ENCODE measurements at places on chromosomes 2 and 18. TPM values are rescaled to one million over a fixed set of nuclear protein-coding genes. Genes with fewer than 3 reads are reported as not detected.

BZW1 gene
- 192 TPM for total RNA-seq

- H3K4me1 ChIP-seq = no peaks in the 10 kb centered on the region
- H3K36me3 ChIP-seq = no peaks in the 10 kb centered on the region
- DNase-seq = no peak
- no peaks in the 10 kb centered on the region for H3K27me3 ChIP-seq
- H3K4me3 ChIP-seq = no peak overlapping the region
Observed at GRCh38 chr18:52341103-52341432, 1.1 kb downstream of the DCC start.

AMER3 gene
- not detected for total RNA-seq

IL37 gene
- total RNA-seq = not detected

- H3K4me1 ChIP-seq = peaks cover 11% of the 10 kb centered on the region
- peak overlapping the region; percentile 77 for H3K4me3 ChIP-seq
- peak overlapping the region; percentile 85 for H3K27ac ChIP-seq
- peaks cover 1% of the 10 kb centered on the region for H3K36me3 ChIP-seq
- no peaks in the 10 kb centered on the region for H3K27me3 ChIP-seq
Observed at GRCh38 chr2:118013221-118013723, 598 bp downstream of the CCDC93 start.

DNA sequence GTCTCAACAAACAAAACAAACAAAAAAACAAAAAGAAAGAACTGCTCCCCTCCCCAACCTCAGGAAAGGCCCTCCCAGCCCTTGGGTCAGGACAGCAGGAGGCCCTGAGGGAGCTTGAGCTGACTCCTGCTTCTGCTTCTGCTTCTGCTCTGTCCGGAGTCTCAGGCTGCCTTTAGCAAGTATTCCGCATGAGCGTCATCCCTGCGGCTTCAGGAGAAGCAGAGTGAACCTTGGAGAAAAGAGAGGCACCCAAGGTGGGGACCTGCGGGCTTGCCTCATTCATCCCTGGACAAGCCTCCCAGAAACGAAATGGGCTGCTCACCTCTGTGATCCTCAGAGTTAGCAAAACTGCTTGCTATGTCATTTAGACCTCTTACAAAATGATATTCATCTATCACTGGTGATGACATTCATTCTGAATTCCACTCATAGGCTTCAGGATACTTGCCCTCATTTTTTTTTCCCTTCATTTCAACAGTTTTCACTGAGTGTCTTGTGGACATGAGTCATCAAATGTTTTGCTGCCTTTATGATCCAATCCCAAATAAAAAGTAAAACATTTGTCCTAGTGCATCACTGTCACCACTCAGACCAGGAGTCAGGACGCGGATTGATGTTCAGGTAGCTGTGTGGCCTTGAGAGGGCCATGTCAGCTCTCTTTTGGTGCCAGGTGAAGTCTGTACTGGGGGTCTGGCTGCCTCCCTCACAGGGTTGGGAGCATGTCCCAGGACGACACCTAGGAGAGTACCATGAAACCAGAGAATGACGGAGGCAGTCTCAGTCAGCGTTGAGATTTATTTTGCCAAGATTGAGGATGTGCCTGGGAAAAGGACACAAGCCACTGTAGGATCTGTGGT lies 51.7 kb downstream of the IMPA2 start:
- no peaks in the 10 kb centered on the region for H3K27me3 ChIP-seq
- H3K36me3 ChIP-seq = peaks cover 4% of the 10 kb centered on the region
- H3K4me3 ChIP-seq = no peak overlapping the region
- peak overlapping the region; percentile 72 for H3K27ac ChIP-seq
- peaks cover 29% of the 10 kb centered on the region for H3K4me1 ChIP-seq

GRCh38 chr2:132651115-132652045 lies 18.6 kb downstream of the LYPD1 start:
- no peaks in the 10 kb centered on the region for H3K27me3 ChIP-seq
- H3K4me3 ChIP-seq = no peak overlapping the region
- no peak overlapping the region for H3K27ac ChIP-seq
- no peak for DNase-seq
- H3K4me1 ChIP-seq = no peaks in the 10 kb centered on the region
